Stimulated activated CD8-positive, alpha-beta memory T cell treated with anti-CD3 and anti-CD28 coated beads, Interleukin-4, amount 100 ng/mL, for 24 hours (primary cell): ENCODE measurements at places on chromosomes 1 and 21.

DNA sequence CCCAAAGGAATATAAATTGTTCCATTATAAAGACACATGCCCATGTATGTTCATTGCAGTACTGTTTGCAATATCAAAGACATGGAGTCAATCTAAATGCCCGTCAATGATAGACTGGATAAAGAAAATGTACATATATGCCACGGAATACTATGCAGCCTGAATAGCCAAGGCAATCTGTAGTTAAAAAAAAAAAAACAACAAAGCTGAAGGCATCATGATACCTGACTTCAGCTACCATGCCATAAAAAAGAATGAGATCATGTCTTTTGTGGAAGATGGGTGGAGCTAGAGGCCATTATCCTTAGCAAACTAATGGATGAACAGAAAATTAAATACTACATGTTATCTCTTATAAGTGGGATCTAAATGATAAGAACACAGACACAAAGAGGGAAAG lies 36.0 kb downstream of the GPR88 start:
- no peak for DNase-seq

GRCh38 chr1:195738966-195739650 lies 869.1 kb downstream of the KCNT2 start:
- DNase-seq = no peak

DNA sequence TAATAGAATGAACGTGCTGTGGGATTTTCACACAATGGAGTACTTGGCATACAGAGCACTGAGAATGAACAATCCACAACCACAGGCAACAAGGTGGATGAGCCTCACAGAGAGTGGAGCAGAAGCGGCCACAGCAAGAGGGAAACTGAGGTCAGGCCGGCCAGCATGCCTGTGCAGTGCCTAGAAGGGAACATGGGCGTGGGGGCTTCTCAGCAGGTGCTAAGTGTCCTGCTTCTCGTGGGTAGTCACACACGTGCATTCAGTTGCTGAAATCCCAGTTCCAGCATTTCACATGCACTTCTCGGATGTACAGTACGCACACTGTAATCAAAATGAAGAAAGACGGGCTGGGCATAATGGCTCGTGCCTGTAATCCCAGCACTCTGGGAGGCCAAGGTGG lies 33.1 kb downstream of the WDR4 start:
- no peak for DNase-seq

DNA sequence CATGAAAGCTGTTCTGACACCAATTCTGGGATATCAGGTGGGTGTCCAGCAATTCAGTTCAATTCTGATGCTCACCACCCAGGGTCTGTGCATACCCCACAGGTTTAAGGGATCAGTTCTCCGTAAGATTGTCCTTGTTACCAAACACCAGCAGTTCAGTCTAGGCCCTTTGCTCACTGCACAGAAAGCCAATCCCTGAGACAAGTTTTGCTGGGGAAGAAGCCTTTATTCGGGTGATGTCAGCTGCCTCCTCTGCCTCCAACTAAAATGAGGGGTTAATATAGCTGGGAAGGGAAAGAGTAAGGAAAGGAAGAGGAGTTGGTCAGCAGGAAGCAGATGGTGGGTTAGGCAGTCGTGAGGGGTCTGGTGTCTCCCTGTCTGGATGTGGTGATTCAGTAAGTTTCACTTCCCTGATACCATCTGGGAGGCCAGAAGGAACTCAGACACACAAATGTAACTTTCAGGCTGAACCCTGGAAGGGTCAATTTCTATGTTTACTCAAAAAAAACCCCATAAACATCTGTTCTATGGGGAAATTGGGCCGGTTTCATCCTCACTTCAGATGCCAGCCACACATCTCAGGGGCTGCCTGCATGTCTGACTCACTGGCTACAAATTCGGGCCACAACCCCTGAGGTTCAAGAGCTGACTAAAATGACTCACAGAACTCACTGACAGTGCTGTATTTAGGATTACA lies 83.3 kb upstream of the PGBD5 start:
- no peak for DNase-seq

DNA sequence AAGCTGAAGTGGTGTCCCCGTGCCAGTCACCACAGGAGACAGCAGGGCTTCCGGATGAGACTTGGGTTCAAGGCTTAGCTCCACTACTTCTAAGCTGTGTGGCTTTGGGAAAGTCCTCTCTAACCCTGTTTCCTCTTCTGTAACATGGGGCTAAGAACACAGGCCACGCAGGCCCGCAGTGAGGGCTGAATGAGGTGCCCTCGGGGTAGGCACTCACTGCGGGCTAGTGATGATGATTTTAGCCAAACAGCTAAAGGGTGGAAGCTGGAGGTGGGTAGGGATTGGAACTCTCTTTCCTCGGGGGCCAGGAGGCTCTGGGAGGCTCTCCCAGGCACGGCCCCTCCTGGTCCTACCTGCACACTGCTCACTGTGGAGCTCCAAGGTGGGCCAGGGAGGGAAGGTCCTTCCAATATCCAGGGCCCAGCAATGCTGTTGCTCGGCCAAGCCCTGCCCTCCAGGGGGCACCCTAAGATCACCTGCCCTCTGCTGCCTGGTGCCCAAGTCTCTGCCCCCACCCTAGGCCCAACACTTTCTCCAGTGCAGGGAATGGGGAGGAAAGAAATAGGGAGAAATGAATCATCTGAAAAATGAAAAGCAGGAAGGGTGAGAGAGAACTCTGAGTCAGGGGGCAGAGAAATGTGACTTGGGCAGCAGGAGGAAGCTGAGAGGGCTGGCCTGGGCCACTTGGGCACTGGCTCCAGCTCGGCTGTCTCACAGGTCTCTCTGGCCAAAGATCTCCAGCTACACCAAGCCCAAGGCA lies 19.2 kb upstream of the EVA1B start:
- DNase-seq = no peak
